ENCODE measurements at places on chromosomes 1 and 21.
A peak's percentile ranks its signal among the peaks of the same experiment; 100 is the strongest.

DNA sequence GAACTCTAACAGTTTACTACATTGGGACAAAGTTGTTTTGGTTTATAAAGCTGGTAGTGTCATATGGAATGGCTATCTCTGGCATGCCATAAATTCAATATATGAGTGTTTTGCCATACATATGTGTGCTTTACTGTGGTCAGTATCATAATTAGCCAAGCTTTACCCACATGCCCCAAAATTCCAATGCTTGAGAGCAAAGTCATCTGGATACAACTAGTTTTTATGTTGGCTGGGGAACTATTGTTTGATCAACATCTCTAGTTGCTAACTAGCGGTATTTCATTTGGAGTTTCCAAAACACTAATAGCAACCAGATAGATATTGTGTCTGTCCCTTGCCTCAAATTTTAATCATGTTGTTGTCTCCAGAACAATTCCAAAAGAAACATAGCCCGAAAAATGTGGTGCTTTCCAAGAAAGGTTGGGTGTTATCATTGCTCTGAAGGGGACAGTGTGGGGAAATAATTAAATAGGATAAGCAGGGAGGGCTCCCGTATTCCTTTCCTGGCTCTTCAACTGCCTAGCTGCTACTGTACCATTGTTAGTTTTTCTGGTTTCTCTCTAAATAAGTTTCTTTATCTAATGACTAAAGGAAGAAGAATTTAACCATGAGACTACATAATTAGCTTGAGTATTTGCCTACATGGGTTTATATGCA is 136.1 kb downstream of the TGFB2 start:
- DNase-seq = no peak

- DNase-seq = peak; percentile 82
These were observed 35.4 kb downstream of the VANGL1 start for GRCh38 chr1:115677182-115677555.

DNA sequence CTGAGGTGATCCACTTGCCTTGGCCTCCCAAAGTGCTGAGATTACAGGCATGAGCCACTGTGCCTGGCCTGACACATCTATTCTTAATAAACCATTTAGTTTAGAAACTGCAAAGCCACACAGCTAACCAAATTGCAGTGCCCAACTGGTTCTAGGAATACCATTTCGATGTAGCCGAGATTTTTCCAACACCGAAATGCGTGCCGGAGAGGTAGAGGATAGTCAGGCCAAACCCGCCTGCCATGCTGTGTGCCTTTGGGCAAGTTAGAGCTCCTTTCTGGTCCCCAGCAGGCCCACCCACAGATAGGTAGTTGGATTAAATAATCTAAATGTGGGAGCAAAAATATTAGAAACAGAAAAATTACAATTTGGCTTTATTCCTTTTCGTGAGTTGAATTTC is 254.4 kb downstream of the FOXD2 start:
- no peak for DNase-seq

DNA sequence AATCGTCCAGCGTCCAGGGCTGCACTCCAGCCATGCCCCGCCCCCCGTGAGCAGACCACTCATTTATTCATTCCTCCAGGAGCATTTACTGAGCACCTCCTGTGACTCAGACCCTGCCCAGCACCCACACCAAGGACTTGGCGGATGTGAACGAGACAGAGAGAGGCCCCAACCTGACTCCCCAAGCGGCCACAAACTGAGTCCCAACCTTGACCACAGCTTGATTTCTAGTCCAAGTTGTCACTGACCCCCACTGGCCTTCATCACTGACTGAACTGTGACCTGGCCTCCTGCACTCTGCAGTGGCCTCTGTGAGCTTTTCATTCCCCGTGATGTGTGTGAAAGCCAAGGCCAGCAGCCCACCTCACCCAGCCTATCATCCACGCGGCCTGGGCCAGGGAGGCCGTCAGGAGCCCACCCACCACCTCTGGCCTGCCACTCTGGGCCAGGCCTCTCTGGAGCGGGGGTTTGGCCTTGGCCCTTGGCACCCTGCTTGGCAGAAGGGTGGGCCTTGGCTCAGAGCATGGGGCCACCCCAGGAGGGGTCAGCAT is 19.3 kb upstream of the RUNX3 start:
- DNase-seq = no peak

- DNase-seq = no peak
These were observed 50.5 kb downstream of the ZFYVE9 start for GRCh38 chr1:52192436-52192835.

GRCh38 chr1:231701306-231701705 is 74.7 kb downstream of the DISC1 start:
- no peak for DNase-seq

GRCh38 chr1:209692745-209693504 is 11.7 kb upstream of the HSD11B1 start:
- DNase-seq = peak; percentile 36

- DNase-seq = no peak
These were observed 21.8 kb upstream of the FBXO28 start for GRCh38 chr1:224092111-224092510.

DNA sequence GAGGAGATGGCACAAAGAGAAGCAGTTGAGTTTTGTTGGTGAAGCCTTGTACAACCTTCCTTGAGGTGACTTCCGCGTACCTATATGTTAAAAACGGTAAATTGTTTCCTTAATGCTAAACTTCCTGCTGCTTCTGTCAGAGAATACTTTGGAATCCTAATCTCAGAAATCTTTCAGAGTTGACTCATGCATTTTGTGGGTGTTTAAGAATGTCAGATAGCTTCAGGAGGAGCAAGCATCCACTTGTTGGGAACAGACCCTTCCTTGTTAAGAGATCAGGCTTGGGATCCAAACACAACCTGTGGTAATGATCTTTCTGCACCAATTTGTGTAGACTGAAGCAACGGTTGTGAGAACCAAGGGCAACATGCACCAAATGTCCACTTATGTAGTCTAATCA is 29.5 kb downstream of the AK4 start:
- DNase-seq = no peak

DNA sequence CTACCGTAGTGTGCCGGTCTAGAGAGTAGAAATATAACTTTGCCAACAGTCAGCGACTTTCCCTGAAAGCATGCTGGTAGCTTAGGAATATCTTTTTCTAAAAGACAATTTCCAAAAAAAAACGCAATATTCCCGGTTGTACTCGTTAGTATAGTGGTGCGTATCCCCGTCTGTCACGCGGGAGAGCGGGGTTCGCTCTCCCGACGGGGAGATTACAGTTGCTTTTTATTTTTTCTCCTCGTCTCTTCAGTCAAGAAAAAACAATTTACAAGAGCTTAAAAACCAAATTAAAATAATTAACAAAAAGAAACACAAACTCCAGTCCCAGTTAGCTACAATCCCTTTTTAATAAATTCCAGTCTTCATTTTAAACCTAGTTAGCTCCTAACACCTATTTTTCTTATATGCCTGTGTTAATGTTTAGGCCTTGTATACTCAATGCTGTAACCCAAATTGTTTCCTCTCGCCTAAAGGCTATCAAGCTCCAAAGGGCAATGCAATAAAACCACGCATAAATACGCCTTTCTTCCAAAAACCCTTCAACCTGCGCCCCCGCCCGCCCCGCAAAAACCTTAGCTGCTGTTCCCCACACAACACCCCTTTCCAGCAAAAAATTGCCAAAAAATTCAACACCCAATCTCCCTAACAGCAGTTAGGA is 7.8 kb downstream of the HSPA6 start:
- DNase-seq = no peak

GRCh38 chr1:58905628-58906221 is 121.9 kb upstream of the JUN start:
- no peak for DNase-seq

DNA sequence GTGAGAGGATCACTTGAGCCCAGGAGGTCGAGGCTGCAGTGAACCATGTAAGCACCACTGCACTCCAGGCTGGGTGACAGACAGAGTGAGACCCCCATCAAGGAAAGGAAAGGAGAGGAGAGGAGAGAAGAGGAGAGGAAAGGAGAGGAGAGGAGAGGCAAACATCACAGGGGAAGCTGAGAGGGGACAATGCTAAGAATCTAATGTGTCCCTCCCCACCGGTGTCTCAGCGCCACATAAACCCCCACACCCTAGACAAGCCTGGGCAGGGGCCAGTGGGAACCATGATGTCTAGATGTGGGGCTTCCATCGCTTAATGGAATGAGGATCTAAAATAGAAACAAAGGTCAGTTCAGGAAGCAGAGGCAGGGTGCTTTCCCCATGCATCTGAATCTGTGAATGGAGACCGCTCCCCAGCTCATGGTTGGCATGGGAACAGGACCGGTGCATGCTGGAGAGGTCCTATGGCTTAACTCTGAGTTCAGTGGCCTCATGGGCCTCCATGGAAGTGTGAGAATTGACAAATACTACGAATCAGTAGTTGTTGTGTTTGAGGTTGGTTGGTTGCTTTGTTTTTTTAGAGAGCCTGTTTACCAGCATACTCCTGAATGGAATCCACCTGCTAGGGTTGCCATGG is 16.3 kb upstream of the LAPTM5 start:
- no peak for DNase-seq

GRCh38 chr1:219945795-219946194 is 17.4 kb upstream of the SLC30A10 start:
- no peak for DNase-seq

GRCh38 chr21:45639206-45640000 is 4.1 kb upstream of the PCBP3 start:
- no peak for DNase-seq

DNA sequence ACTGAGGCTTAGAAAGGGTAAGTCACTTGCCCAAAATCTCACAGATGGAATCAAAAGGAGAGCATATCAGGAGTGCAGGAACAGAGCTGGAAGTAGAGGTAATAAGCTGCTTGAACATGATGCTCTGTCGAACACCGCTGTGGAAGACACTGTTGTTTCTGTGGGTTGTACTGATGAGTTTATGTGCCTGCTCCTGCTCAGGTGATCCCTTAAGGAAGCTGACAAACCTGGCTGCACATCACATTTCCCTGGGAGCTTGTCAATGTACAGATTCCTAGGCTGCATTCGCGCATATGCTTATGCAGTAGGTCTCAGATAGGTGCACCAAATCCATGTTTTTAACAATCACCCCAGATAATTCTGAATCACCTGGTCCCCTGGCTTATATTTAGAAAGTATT is 79.7 kb downstream of the ZNF326 start:
- DNase-seq = no peak

DNA sequence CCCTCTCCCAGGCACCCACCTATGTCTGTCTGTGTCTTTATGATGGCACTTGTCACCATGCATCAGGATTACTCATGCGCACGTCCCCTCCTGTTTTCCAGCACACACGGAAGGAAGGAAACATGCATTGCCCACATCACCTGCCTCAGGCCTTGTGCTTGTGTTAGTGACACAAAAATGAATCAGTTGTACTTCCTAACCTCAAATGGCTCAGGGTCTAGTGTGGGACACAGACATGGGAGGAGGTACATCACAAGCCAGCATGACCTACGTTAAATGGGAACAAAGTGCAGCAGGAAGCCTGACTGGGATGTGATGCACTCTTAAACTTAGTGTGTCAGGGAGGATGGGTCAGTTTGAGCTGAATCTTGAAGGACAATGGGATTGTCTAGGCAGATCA is 126.7 kb downstream of the TRABD2B start:
- DNase-seq = no peak

- no peak for DNase-seq
These were observed 75.2 kb downstream of the MPZL1 start for GRCh38 chr1:167797015-167797414.

DNA sequence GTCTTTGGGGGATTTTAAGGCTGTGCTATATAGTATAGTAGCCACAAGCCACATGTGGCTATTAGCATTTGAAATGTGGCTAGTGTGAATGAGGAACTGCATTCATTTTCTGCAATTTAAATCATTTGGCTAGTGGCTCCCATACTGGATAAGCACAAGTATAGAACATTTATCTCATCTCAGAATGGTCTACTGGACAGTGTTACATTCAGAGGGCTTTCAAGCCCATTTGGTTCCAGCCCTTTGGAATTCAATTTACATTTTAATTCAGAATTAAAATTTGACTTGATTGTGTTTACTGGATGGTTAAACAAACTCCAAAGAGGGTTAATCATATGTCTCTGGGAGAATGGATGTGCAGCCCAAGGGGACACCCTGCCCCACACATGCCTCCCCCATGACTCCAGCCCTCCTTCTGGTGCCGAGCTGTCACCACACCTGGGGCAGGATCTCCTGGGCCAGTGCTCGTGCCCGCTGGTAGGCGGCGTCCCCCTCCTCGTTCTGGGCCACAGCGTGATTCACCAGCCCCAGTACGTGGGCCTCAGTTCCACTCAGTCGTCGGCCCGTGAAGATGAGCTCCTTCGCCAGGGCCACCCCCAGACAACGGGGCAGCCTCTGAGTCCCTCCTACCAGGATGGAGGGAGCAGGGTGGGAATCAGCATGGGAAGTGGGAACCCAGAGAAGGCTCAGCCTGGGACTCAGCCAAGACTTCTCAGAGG is 17.2 kb downstream of the ECHDC2 start:
- no peak for DNase-seq

DNA sequence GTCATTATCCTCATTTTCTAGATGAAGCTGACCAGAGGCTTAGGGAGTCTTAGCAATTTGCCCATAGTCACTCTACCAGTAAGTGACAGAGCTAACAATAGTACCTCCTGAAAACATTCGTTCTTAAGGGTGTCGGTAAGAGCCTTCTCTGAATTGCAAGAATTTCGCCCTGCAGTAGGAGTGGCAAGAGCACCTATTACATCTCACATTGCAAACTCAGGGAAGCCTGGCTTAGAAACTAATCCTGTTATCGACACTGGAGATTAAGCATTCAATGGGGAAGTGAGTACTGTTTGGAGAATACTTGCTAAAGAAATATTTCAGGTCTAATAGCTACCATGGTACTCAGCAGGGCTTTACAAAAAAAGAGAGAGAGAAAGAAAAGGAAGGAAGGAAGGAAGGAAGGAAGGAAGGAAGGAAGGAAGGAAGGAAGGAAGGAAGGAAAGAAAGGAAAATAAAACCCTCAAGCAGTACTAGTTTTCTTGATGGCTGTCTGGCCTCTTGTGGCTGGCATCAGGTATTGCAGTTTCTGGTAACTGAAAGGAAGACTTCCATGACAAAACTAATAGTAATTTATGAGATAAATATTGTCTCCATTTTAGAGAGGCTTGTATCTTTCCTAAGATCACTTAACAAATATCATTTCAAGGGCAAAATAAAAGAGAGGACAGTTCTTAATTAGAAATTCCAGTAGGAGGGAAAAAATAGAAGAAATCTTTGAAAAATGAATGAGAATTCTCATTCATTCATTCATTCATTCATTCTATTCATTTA is 10.4 kb downstream of the C1orf226 start:
- DNase-seq = peak; percentile 48
